GM19239 (cell line): ENCODE measurements at places on chromosomes 16 and 17.
A peak's percentile ranks its signal among the peaks of the same experiment; 100 is the strongest.

GRCh38 chr16:15694499-15694898 lies 44.5 kb downstream of the NDE1 start:
- no peak for DNase-seq

GRCh38 chr16:684961-685696 lies 995 bp upstream of the JMJD8 start:
- DNase-seq: no peak

DNA sequence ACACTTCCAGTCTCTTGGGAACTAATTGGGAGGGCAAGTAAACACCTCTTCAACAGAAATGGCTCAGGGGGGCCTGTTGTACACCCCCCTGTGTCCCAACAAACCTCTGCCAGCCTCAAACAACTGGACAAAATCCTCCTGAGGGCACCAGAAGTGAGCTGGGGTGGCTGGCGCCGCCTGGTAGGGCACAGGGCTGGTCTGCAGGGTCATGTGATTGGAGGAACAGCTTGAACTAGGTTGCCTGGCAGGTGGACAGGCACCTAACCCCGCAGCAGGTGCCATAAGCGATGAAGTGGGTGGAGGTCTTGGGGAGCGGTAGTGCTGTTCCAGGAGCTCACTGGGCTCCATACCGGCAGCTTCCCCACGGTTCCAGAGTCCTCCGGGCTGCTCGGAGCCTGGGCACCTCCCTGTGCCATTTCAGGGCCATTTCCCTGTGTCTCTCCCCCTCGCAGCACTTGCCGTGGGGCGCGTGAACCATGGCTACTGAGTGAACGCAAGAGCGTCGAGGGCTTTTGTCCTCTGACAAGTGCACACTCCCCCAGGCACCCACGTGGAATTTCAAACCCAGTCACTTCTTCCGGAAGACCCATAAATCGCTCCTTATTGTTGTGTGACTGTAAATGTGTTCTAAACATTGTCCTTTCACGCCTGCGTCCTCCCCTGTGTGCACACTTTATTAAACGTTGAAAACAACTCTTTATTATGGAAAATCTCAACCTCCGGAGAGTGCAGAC lies 101.5 kb downstream of the SEC14L1 start:
- DNase-seq: no peak

DNA sequence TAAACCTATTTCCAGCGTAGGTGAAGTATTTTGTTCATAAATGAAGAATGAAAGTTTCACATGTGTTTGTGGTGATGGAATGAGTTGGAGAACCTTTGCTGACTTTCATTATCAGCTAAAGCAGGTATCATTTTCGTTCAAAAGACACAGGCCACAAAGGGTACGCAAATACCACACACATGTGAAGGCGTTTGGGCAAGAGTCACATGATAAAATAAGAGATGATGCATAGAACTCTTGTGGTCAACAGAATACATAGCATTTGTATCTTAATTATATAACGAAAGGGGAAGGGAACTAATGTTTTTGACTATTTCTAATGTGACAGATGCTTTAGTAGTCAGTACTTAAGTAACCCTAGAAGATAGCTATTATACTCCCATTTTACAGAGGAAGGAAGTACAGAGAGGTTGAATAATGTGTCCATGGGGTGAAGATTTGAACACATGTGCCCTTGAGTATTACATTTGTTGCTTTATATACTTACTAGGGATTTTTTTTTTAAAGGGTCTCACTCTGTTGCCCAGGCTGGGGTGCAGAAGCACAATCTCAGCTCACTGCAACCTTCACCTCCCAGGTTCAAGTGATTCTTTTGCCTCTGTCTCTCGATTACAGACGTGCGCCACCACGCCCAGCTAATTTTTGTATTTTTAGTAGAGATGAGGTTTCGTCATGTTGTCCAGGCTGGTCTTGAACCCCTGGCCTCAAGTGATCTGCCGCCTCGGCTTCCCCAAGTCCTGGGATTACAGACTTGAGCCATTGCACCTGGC lies 4.8 kb downstream of the RPA1 start:
- DNase-seq: peak; percentile 60

DNA sequence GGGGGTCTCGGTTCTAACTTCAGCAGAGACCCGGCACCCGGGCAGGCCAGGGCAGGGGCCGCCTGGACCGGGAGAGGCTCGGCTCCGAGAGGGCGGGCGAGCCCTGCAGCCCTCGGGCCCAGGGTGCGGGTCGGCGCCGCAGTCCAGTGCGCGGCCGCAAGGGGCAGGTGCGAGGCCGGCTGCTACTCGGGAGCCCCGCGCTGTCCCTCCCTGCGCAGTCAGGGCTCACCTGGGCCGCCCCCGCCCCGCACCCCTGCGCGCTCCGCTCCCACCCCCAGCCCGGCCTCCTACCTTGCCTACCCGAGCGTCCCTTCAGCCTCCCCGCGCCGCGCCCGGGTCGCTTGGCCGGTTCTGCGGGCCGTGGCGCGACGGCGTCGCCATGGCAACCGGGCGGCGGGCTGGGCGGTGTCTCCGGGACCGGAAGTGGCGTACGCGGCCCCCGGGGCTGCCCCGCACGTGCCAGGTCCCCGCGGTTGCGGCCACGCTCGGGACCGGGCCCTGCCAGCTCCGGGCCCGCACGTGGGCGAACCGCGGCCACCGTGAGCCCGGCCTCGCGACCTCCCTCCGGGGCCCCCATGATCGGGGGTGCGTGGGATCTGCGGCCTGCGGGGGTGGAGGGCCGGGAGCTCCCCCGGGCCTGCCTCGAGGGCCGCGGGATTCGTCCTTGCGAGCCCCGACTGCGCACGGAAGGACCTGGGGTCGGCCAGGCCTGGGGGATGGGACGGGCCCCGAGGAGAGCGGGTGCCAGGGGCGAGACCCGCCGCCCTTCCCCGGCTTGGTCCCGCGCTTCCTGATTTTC lies at the start of gene CYB561:
TSS of gene CYB561 (minus strand) at position 353 of the 799 bp plus-strand sequence. CDS start 8,759 bp downstream, outside the sequence.
- DNase-seq: peak; percentile 88

DNA sequence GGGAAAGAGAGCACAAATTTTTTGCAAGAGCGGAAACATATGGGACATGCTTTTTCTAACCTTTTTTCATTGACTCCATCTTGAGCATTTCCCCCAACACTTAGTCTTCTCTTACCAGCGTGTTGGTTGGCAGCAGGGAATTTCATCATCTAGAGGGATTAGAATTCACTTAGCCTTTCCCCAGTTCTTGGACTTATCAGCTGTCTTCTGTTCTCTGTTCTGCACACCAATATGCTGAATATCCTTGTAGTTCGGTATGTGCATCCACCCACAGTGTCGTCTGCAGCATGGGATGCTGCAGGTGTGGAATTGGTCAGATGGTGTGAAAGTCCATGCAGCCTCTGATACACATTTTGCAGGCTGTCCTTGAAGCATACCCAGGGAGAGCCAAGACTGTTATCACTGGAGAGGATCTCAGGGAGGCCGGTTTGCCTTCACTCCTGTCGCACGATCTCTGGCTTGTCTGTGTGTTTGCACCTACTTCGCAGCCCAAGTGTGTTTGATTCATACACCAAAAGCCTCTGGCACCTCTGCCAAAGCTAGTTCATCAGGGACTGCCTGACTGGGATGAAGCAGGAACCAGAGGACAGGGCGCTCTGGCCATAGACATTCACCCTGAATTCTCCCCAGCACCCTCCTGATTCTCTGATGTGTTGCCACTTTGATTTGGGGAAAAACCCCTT lies 93.3 kb downstream of the SOCS1 start:
- DNase-seq: no peak

DNA sequence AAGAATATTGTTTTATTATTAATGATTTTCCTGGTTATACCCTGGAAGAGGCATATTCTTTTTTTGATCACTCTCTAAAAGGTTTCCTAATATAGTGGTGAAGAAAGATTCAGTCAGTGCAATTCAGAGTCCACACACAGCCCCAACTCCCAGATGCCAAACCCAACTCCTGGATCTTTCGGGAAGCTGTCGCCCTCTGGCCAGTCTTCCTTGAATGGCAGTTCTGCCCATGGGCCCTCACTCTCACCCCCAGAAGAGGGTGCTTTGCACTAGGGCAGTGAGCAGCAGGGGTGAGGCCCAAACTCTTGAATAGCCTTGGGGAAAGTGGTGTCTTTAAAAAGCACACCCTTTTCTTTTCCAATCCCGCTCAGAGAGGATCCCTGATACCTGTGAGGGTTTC lies 11.0 kb downstream of the KRT32 start:
- no peak for DNase-seq
